Brain pericyte (primary cell): ENCODE measurements at places on chromosomes 13 and 19.

GRCh38 chr13:52366291-52366690, 39.7 kb downstream of the THSD1 start:
- no peak for DNase-seq

- DNase-seq: no peak
Observed at GRCh38 chr13:98675837-98676236, 76.6 kb downstream of the SLC15A1 start.

GRCh38 chr13:98940325-98941001, 37.4 kb downstream of the DOCK9 start:
- no peak for DNase-seq

GRCh38 chr13:79626924-79627323, 146.0 kb downstream of the NDFIP2 start:
- no peak for DNase-seq

GRCh38 chr13:111937777-111938311, 129.1 kb upstream of the SOX1 start:
- DNase-seq: no peak

GRCh38 chr13:35179494-35179893, 237.4 kb downstream of the NBEA start:
- DNase-seq: no peak
